ENCODE measurements at places on chromosomes 4 and X.

DNA sequence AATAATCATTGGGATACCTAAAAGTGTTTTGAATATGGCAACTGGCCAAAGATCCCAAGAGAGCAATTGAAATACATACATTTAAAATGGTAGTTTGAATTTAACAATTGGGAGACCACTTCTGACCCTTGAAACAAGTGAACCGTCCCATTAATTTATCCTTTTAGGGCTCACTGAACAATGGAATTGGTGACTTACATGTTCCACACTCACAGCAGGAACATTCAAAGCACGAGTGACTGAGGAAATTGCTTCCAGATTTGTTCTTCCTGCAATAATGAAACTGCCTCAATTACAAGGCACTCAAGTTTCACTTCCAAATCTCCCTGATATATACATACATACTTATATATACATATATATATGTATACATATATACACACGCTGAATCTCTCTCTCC is 20.6 kb downstream of the SLC39A8 start:
- DNase-seq: no peak

GRCh38 chr4:128355305-128355704 is 67.7 kb upstream of the PGRMC2 start:
- DNase-seq: no peak

GRCh38 chr4:110605077-110605476 is 17.8 kb downstream of the PITX2 start:
- no peak for DNase-seq

DNA sequence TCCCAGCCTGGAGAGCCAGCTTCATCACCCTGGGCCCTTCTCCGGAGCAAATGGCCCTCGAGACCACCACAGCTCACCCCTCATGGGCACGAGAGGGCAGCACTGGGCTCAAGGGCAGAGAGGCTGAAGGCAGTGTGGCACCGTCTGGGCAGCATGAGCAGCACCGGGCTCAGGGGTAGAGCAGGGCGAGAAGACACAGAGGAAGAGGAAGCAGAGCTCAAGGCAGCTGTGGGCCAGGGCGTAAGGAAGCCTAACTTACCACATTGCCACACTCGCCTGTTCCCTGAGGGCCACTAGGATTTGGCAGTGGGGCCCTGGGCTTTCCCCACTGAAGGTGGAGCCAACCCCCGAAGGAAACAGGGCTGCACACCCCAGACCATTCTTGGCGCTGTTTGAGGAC is 15.5 kb downstream of the ZNF185 start:
- no peak for DNase-seq

GRCh38 chr4:124526769-124527168 is 185.8 kb downstream of the ANKRD50 start:
- no peak for DNase-seq

- DNase-seq: no peak
These were observed 500.1 kb downstream of the TRAM1L1 start for GRCh38 chr4:116585246-116585645.

DNA sequence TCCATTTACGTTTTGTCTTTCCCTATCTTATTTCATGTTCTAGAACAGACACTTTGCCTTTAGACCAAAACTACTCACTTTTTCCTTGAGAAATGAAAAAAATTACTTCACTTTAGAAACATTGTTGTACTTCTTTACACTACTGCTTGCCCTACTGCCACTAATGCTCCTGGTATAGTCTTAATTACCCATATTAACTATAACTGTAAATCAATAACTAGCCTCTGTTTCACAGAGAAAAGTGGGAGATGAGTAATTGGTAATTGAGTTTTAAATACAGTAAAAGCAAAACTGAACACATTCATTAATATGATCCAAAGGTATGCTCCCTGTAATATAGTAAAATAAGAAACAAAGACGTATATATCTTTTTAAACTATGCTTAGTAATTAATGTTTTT is 111.1 kb upstream of the JADE1 start:
- DNase-seq: no peak

DNA sequence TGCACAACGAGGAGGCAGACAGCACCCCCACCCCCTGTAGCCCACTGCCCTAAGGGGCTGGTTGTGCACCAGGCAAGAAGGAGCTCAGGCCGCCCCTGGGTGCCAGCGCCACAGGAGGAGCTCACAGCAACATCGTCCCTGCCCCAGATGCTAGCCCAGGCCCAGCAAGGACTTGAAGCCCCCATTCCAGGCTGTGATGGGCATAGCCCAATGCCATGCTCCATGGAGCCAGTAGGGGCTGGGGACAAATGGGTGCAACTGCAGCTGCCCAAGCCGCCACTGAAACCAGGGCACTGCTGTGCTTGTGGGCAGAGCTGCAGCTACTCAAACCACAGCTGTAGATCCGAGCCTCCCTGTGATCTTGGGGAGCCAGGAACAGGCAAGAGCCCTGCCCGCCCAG is 241.3 kb upstream of the GIMD1 start:
- no peak for DNase-seq

GRCh38 chr4:118969359-118969758 is 80.7 kb downstream of the SYNPO2 start:
- peak; percentile 11 for DNase-seq

DNA sequence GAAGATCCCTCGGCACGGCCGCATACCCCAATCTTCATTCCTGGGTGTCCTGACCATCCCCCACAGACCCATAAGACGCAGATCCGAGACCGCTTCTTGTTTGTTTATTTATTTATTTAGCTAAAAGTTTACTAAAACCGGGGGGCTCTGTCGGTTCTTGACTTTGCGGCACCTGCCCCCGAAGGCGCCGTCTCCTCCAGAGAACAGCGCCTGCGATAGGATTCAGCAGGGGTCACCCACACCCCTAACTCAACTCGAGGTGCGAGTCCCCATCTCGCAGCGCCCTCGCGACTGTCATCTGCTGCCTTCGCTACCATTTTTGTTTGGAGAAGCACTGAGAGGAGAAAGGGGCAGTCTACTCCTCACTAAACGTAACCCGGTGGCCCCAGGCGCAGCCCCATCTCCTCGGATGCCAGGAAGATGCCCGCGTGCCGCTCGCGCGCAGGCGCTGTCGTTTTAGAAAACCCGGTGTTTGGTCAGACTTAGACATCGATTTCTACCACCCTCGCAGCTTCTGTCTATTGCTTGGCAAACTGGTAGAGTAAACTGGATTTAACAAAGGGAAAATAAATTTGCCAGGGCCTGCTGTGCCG is 18.9 kb upstream of the GPR101 start:
- peak; percentile 6 for DNase-seq

DNA sequence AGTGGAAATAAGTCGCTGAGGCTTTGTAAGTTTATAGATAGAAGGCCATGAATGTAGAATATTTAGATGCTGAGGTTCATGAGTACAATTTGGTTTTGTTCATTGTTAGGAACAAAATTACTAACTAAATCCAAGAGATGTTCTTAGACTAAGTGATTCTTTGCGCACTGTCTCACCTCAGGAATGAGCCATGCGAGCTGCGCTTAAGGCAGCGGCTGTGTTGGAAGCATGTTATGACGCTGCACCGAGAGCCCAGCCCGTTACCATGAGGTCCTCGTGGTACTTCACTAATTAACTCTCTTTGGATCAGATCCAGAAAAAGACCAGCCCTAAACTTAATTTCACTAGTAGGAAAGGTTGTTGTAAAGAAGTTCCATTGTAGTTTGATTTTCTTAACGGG is 166.2 kb downstream of the RAPGEF2 start:
- no peak for DNase-seq

DNA sequence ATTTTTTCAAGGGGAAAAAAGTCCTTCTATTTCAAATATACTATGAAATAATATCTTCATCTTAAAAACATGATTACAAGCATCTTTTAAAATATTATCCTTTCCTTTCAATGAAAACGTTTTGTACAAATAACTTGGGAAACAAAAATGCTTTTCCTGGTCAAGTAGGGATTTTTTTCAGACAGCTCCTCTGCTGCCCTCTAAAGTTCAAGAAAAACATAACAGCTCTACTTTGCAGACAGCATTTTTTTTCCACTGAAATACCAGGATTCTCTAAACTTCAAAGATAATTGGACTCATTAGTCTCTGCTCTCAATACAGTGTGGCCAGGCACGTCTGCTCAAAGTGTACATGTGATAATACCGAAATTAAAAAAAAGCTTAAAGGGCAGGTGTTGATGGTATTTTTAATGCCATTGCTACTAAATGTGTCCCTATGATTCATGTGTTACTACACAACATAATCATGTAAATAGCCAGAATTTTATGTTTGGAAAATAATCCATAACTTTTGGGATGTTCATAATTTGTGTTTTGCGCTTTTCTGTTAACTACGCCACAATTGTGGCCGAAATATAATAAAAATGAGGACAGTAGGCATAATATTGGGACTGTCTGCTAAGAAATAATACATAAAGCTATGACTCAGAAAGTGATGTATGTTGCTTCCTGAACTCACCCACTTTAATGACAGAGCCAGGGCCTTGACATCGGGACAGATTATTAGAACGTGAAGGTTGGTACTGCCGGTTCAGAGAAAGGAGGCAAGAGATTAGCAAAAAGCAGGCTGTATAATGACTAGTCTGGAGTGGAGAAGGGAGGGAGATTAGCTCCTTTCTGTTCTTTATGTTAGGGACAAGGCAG is 478.9 kb downstream of the KCNIP4 start:
- no peak for DNase-seq

DNA sequence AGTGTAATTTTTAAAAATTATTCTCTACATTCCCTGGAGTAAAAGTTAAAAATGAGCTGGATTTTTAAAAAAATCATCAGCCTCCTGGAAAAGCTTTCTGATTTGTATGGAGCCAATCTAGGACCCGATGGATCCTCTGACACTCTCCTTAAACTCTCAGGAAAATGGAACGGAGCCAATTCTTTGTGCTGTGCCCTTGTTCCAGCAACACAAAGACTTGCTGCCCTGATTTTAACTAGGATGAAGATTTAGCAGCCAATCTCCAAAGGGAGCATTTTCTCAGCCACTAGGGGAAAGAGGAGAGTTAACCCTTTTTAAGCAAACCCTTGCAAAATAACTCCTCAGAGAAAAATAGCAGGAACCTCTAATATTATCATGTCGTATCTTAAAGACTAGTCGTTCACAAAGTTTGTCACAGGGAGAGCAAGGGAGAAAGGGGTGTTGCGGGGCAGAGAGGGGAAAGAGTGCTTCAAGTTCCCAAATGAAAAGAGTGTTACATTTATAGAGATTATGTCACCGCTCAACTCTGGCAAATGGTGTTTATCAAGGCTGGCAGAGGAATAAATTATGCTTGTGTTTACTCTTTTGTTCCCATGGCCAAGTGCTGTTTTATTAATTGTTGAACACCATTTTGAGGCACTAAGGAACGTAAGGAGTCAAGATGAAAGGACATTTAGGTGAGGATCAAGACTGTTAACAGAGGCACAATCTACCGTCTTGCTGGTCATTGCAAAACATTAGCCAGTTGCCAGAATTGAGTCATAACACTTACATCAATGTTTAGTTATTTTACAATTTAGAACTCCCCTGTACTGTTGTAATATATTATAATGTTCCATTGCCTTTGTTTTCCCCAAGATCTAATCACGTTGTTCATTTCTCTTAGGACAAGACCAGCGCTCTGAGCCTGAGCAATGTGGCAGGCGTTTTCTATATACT is 250.7 kb downstream of the THOC2 start:
- no peak for DNase-seq

DNA sequence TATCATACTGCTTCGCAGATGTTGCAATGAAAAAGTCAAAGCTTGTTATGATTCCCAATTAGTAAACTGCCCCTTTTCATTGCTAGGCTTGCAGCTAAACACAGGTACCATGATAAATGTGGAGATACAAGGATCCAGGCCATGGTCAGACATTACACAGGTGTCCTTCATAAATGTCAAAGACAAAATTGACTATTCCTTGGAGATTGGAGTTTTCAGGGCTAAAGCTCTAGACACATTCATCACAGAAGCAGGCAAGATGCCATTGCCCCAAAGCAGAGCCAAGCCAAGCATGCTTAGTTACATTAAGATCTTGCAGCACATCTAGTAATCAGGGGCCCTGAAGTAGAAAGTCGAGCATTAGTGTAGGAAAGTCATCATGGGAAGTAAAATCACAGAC is 111.3 kb upstream of the INTU start:
- DNase-seq: no peak

GRCh38 chrX:48511560-48511959 is 2.8 kb downstream of the PORCN start:
- no peak for DNase-seq

- DNase-seq: no peak
These were observed 1342.3 kb upstream of the AGA start for GRCh38 chr4:178784491-178784890.

DNA sequence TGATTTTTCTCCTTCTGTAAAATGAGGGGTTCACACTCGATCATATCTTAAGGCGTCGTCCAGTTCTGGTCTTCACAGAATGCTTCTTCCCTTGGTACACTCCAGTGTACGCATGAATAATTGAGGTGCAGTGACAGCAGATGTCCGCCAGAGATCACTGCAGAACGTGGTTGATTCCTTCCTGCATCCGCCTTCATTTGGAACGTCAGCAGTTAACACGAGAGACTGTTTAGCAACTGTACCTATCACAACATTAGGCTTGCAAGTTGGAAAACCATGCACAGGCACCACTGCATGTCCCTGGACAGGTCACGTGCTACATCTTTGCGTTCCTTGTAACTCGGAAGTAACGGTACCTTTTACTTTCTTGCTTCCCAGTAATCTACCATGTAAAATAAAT is 66.0 kb upstream of the GEMIN8 start:
- no peak for DNase-seq

GRCh38 chr4:169037506-169037905 is 27.5 kb upstream of the CBR4 start:
- DNase-seq: no peak

GRCh38 chr4:103634236-103634635 is 85.5 kb downstream of the TACR3 start:
- DNase-seq: no peak

DNA sequence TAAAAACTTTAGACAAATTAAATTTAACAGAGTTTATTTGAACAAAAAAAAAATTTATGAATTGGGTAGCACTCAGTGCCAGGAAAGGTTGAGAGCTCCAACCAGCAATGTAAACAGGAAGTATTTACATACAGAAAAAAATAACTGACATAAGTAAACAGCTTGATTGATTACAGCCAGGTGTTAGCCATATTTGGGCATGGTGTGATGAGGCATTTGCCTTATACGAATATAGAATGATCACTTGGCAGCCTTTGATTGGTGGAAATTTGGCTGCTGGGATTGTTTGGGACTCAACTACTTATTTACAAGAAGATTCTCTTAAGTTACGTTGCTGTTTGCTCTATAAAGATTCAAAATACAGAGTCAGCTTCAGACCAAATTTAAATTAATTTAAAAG is 172.0 kb downstream of the ADAM29 start:
- no peak for DNase-seq

DNA sequence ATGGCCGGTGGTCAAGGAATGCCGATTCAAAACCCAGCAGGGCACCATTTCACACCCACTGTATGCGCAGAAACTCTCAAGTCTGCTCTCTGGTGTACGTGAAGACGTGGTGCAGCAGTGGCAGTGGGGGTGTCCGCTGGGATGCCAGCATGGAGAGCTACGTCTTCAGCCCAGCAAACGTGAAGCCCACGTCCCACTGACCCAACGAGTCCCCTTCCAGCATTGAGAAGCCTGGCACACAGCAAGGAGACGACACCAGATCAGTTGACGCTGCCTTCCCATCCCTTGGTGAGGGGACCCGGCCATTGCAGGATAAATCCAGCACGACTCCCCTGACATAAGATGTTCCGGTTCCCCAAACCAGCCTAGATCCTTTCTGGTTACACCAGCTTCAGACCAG is 2.2 kb upstream of the PLXNB3 start:
- DNase-seq: no peak

GRCh38 chr4:42642101-42642797 is 14.7 kb downstream of the ATP8A1 start:
- DNase-seq: no peak

All from NCI-H1930 (cell line).